LHCN-M2 (cell line): ENCODE measurements at places on chromosomes 4 and X. TPM values are rescaled to one million over a fixed set of nuclear protein-coding genes. Genes with fewer than 3 reads are reported as not detected.

Gene SRD5A3
- 24.4 and 26.4 TPM in 2 replicates for total RNA-seq

Gene CLTRN
- total RNA-seq = not detected in 2 replicates

Gene CXCL9
- not detected in 2 replicates for total RNA-seq

DNA sequence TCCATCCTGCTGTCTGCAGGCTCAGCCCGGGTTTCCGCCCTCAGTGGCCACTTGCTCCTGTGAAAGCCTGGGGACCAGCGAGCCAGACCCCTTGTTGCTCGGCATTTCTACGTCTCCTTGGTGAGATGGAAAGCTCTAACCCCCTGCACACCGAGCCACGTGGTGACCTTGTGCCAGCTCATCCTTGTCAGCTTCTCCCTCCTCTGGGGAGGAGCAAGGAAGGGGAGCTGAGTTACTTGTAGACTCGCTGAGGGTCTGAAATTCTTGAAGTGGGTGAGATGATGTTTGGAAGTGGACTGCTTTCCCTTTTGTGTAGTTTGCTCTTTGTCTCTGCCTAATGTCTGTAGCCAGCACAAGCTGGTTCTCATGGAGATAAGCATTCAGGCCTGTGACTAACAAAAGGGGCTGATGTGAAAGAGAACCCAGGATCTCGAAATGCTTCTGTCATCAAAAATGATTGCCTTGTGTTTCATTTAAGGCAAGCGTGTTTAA is 29.3 kb downstream of the RGS12 start:
- no peak for DNase-seq

DNA sequence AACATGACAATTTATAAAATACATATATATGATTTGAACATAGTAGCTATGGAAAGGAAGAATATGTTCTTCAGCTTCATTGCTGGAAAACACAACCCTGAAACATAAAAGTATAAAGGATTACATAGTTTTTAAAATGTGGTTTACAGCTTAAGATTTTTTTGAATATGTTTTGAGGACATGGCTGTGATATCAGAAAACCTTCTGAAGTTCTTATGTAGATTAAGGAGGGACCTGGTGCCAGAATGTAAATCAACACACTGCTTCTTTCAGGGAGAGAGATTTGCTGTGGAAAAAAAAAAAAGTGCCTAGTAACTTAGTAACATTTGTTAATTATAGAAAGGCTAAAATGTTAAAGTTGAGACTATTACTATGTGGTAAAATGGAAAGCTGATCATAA is 1261.8 kb downstream of the ADGRL3 start:
- DNase-seq = no peak

GRCh38 chrX:43166874-43167273 is 388.9 kb upstream of the PPP1R2C start:
- no peak for DNase-seq

DNA sequence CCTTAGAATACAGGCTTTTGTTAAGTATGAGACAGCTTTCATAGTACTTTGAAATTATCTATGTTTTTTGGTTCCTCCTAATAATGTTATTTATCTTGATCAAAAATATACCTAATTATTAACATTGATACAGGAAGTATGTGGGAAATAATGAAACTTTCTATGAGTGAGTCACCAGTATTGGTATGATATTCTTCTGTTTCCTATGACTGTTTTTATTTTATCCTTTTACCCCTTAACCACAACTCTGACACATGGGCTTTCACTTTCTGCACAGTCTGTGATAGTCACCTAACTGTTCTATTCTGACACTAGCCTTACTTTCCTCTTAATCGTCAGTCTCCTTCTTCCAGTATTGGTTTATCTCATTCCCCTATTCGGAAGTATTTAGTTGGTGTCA is 4.7 kb downstream of the THAP9 start:
- peak; percentile 76 for DNase-seq

GRCh38 chr4:17497890-17498523 is 13.9 kb downstream of the QDPR start:
- no peak for DNase-seq
